ENCODE measurements at places on chromosomes 6 and 20.

- no peak for DNase-seq
Measured at GRCh38 chr6:5763871-5764270, 242.9 kb downstream of the NRN1 start.

DNA sequence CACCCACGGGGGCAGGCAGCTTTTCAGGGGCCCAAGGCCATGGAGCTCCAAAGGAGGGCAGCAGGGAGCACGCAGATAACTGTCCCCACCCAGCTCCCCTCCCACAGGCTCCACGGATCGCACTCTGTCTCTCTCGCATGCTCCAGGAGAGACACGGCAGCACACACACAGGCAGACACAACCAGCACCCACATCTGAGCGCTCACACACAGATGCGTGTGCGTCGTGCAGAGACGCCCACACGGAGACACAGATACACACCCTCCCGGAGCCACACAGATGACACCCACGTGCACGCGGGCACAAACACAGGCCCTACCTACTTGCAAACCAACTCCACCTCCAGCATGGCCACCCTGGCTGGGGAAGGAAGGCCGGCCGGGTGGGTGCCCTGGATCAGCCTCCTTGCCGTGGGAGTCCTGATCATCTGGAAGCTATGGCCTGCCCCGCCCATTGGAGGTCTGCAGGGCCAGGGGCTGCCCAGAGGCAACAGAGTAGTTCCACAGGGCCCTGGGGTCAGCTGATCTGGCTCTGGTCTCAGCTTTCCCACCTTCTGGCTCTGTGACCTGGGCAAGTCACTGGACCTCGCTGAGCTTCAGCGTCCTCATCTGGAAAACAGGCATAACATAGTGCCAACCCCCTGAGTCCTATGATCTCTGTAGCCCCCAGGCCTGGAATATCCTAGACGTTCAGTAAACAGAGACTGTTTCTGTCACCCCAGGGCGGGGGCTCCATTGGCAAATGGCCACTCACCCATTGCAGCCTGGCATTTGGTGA, 31.5 kb downstream of the AAR2 start:
- DNase-seq = no peak

- no peak for DNase-seq
Measured at GRCh38 chr6:97009781-97010492, 85.4 kb downstream of the KLHL32 start.

GRCh38 chr6:129353067-129353466, 356.9 kb downstream of the ARHGAP18 start:
- DNase-seq = no peak
